ENCODE measurements at places on chromosomes 13 and 19. TPM values are rescaled to one million over a fixed set of nuclear protein-coding genes. Genes with fewer than 3 reads are reported as not detected.

The ZNF729 gene
- total RNA-seq: not detected

The SIGLEC5 gene
- total RNA-seq: 0.52 TPM

The ZNF541 gene
- total RNA-seq: 0.17 TPM

DNA sequence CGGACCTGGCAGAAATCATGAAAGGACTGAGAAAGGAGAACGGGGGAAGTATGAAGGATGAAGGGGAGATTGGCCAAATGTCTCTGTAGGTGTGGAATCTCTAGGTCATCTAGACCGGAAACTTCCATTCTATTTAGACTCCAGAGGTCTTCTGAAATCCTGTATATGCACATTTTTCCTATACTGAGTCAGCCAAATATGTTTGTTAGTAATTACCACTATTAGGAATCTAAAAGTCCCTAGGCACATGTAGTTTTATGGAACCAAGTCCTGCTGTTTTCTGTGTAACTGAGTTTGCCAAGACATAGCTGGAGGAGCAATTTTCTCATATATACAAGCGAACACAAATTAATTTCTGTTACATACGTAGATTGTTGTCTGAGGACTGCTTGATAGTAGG, 498.1 kb downstream of the GPC5 start:
- DNase-seq: no peak

- no peak for DNase-seq
Observed at GRCh38 chr19:30423481-30423880, 51.3 kb downstream of the ZNF536 start.

GRCh38 chr13:42259515-42259914, 12.4 kb upstream of the AKAP11 start:
- no peak for DNase-seq

GRCh38 chr13:100497389-100497788, 91.2 kb downstream of the GGACT start:
- DNase-seq: no peak

- no peak for DNase-seq
Observed at GRCh38 chr13:65532231-65532630, 1697.9 kb downstream of the PCDH9 start.

DNA sequence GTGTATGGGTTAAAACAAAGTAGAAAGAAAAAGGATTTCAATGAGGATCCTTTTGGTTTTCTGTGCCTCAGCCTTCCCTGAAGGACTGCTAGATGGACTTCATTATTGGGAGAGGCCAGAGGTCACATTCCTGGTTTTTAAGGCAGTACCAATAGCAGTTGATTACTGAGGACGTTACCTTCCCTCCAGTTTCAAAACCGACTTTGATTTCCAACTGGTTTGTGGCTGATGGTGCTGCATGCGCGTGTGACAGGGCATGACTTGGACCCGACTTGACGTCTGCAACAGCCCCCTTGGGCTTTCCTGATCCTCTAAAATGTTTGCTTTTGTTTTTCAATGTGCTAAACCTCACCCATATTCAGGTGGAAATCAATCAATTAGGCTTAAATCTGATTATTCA, 314.3 kb upstream of the ARGLU1 start:
- no peak for DNase-seq

GRCh38 chr13:66558506-66558905, 671.6 kb downstream of the PCDH9 start:
- DNase-seq: no peak

- DNase-seq: no peak
Observed at GRCh38 chr13:56988543-56988942, 152.2 kb upstream of the PRR20A start.

DNA sequence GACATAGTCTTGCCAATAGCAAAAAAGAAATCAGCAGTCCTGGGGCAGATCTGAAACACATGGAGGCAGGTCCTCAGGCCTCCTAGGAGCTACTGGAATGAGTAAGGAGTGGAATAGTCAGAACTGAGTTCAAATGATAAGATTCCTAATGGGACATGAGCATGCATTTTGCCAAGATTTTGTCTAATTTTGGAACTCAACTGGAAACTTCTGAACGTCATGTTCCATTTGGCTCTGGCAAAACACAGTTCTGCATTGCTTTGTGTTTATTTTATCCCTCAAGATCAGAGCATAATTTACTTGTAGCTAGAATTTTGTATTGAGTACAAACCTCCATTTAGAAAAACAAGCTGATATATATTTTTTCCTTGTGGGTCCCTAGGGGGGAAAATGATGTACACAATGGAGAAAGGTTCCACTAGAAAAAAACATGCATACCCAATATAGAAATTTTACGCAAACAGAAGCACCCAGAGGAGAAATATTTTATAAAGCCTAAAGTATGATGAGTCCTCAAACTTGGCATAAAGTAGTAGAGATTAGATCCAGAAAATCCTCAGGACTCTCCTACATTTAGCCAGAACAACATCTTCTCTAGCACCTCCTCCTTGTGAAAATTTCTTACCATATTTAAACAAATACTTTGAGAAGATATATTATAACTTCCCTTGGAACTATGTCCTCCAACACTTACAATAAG, 149.0 kb upstream of the SERP2 start:
- no peak for DNase-seq

GRCh38 chr13:95411428-95412040, 110.3 kb upstream of the ABCC4 start:
- no peak for DNase-seq

GRCh38 chr19:21474671-21475181, 30.7 kb upstream of the ZNF429 start:
- no peak for DNase-seq

Data from esophagus muscularis mucosa (tissue), 4 donors.